Pulmonary artery endothelial cell (primary cell): ENCODE measurements at places on chromosomes 3 and 15. TPM values are rescaled to one million over a fixed set of nuclear protein-coding genes. Genes with fewer than 3 reads are reported as not detected.

Gene GOLGA8S
- under 0.01 and 0.04 TPM in 2 replicates for total RNA-seq

Gene PLS1
- 3.4 TPM in 2 replicates for total RNA-seq

Gene SLC6A20
- total RNA-seq = not detected in 2 replicates

Gene THPO
- 0.07 TPM in 1 of 2 replicates, not detected in the other for total RNA-seq

Gene CCR9
- not detected in 2 replicates for total RNA-seq

Gene DYNLT2B
- total RNA-seq = 11.5 and 12.3 TPM in 2 replicates

Gene RASL12
- not detected in 2 replicates for total RNA-seq
